ENCODE measurements at places on chromosomes 1 and 21. TPM values are rescaled to one million over a fixed set of nuclear protein-coding genes. Genes with fewer than 3 reads are reported as not detected.

DNA sequence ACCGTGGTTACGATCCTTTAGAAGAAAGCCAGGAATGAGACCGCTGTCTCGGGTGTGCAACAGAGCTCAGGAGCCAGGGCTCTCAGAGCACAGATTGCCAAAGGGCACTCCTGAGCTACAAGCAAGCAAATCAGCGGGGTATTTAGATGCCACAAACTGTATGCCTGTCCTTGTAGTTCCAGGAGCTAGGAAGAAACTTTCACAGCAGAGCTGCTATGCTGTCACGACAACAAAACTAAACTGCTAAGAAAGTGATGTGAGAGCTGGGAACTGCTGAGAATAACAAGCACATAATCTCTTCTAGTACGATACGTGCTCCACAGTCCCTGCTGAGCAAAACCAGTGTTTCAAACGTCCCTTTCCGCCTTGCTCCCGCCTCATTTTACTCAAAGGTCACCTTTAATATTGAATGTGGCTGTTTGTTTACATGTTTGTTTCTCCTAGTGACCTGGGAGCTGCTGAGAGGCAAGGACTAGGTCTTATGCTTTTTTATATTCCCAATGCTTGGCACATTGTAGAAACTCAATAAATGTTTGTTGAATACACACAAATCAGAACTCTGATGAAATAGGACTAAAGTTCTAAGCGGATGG lies 14.7 kb downstream of the GREM2 start:
- no peaks in the 10 kb centered on the region for H3K36me3 ChIP-seq

DNA sequence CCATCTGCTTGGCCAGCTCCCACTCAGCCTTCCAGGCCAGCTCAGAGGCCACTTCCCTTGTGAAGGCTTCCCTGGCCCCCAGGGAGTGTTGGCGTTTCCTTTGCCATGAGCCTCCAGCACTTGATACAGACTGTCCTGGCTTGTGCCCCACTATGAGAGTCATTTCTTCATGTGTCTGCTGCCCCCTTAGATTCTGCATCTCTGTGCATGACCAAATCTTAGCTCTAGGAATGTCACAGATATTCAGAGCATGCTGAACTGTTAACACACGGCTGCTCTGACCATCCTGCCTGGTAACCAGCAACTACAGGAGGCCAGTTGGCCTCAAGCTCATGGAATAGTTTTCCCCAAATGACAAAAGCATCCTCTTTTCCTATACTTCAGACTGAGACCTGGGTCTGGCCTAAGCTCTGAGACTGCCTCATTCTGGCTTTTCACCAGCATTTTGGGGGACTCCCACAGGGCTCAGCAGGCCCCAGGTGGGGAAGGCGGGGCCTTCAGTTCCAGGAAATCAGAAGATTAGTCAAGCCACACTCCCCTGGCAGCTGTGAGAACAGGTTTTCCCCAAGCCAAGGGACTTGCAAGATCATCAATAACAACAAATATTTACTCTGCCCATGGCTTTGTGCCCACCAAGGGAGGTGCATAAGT lies 182.6 kb upstream of the EDN2 start:
- H3K36me3 ChIP-seq: no peaks in the 10 kb centered on the region
- peaks cover 57% of the 10 kb centered on the region for H3K4me1 ChIP-seq
- H3K27me3 ChIP-seq: no peaks in the 10 kb centered on the region

GRCh38 chr1:185042737-185043136 lies 2.6 kb upstream of the RNF2 start:
- H3K36me3 ChIP-seq: no peaks in the 10 kb centered on the region
- H3K4me1 ChIP-seq: peaks cover 6% of the 10 kb centered on the region
- no peaks in the 10 kb centered on the region for H3K27me3 ChIP-seq
- H3K27ac ChIP-seq: no peak overlapping the region

DNA sequence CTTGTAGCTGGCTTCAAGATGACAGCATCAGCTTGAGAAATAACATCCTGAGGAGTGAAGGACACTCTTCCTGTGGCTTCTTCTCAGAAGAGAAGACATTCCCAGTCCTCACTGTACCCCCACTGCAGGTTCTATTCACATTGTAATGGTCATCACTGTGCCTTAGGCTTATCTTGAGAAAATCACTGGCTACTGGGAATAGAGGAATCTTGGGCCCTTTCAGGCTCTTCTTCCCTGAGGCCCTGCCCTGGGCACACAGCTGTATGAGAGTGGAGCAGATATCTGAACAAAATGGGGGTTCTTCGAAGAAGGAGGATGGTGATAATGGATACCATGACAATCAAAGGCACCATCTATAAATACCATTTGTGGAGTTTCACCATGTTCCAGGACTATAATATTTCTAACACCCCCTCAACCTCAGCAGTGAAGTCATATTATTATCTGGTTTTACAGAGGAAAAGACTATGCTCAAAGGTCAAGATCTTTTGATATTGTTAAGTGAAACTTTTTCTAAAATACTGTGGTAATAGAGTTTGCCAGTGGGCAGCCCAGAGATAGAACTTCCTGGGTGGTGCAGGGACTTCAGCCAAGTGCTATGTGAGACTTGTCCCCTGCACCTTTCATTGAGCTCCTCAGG lies 143.1 kb upstream of the KCNE2 start:
- H3K36me3 ChIP-seq: no peaks in the 10 kb centered on the region
- H3K27me3 ChIP-seq: no peaks in the 10 kb centered on the region
- H3K27ac ChIP-seq: no peak overlapping the region
- no peaks in the 10 kb centered on the region for H3K4me1 ChIP-seq

- peaks cover 5% of the 10 kb centered on the region for H3K4me1 ChIP-seq
- peaks cover 51% of the 10 kb centered on the region for H3K36me3 ChIP-seq
- no peaks in the 10 kb centered on the region for H3K27me3 ChIP-seq
- H3K27ac ChIP-seq: peak overlapping the region; percentile 71
- peak; percentile 76 for DNase-seq
Measured at GRCh38 chr1:235442788-235443429, 61.3 kb downstream of the B3GALNT2 start.

GRCh38 chr1:67766141-67766978 lies 66.9 kb downstream of the GNG12 start:
- DNase-seq: peak; percentile 92
- peak overlapping the region; percentile 9 for H3K4me3 ChIP-seq
- peaks cover 5% of the 10 kb centered on the region for H3K36me3 ChIP-seq
- no peaks in the 10 kb centered on the region for H3K27me3 ChIP-seq
- H3K4me1 ChIP-seq: peaks cover 42% of the 10 kb centered on the region

DNA sequence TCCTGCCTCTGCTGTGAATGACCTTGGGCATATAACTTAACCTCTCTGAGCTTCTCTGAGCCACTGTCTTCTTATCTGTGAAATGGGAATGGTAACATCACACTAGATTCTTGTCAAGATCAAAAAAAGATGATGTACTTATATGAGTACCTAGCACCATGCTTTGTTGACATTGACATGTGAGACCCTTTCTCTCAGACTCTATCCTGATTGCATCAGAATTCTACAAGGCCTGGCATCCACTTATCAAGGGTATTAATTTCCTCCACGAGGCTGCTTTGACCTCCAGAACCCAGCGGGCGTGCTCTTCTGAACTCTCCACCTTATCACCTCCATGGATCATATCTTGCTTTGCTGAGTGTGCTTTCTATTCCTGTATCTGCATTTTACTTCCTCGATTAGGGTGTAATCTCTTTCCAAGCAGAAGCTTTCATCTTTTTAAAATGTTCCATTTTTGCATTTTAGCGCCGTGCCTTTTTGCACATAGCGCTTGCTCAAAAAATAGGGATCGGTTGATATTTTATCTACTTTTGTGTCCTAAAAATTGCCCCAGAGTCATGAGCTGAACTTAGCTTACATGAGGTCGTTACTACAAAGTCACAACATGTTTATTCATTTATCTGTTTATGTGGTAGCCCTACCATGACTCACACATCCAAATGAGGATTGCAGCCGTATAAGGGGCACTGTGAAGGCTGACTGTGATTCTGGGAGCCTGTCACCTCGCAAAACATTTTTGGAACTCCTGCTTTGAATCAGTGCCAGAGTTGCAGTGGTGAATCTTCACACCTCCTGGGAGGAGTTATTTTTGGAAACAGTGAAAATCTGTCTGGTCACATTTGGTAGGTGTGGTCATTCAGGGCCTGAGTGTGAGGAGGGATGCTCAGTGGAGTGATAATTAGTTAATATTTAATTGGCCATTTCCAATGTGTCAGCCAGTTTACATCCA lies 63.2 kb downstream of the IER5 start:
- H3K4me3 ChIP-seq: no peak overlapping the region
- no peaks in the 10 kb centered on the region for H3K27me3 ChIP-seq
- H3K4me1 ChIP-seq: peaks cover 14% of the 10 kb centered on the region
- peak; percentile 22 for DNase-seq
- no peak overlapping the region for H3K27ac ChIP-seq

DNA sequence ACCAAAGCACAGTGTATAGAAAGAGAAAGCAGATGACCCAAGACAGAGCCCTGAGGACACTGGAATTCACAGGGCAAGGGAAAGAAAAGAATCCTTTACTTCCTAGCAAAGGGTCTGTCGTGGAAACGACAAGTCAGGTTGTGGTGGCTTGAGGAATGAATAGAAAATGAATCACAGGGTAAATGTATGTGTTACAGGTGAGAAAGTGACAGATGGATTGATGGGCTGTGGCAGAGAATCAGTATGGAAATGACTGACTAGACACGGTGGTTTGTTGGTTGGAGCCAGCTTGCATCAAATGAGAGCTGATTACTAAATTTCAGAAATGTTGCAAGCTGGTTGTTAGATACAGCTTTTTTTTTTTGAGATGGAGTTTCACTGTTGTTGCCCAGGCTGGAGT lies 46.9 kb downstream of the PTP4A2 start:
- no peaks in the 10 kb centered on the region for H3K4me1 ChIP-seq
- no peaks in the 10 kb centered on the region for H3K27me3 ChIP-seq
- H3K27ac ChIP-seq: no peak overlapping the region
- H3K36me3 ChIP-seq: no peaks in the 10 kb centered on the region
- no peak for DNase-seq

Gene TMEM82
- not detected for total RNA-seq

Gene GBP1
- total RNA-seq: 62.5 TPM

Gene OR2M3
- total RNA-seq: not detected

Gene HRNR
- not detected for total RNA-seq

Gene LHX8
- 0.52 TPM for total RNA-seq

Gene CD1E
- not detected for total RNA-seq
